ENCODE measurements at places on chromosomes 6 and 20. TPM values are rescaled to one million over a fixed set of nuclear protein-coding genes. Genes with fewer than 3 reads are reported as not detected.

The DUSP22 gene
- total RNA-seq: 50.0 TPM

The PLA2G7 gene
- 0.14 TPM for total RNA-seq

The DLK2 gene
- 1.9 TPM for total RNA-seq

The C6orf58 gene
- total RNA-seq: not detected

The LTB gene
- total RNA-seq: 1.6 TPM

The NKAIN2 gene
- 0.30 TPM for total RNA-seq

The NR2E1 gene
- not detected for total RNA-seq

The BMP5 gene
- 2.3 TPM for total RNA-seq

Measured in Right ventricle myocardium inferior (tissue), 1 donor.